ENCODE measurements at places on chromosomes 3 and 15.

- DNase-seq = no peak
Observed at GRCh38 chr3:167684388-167684993, 30.7 kb upstream of the WDR49 start.

DNA sequence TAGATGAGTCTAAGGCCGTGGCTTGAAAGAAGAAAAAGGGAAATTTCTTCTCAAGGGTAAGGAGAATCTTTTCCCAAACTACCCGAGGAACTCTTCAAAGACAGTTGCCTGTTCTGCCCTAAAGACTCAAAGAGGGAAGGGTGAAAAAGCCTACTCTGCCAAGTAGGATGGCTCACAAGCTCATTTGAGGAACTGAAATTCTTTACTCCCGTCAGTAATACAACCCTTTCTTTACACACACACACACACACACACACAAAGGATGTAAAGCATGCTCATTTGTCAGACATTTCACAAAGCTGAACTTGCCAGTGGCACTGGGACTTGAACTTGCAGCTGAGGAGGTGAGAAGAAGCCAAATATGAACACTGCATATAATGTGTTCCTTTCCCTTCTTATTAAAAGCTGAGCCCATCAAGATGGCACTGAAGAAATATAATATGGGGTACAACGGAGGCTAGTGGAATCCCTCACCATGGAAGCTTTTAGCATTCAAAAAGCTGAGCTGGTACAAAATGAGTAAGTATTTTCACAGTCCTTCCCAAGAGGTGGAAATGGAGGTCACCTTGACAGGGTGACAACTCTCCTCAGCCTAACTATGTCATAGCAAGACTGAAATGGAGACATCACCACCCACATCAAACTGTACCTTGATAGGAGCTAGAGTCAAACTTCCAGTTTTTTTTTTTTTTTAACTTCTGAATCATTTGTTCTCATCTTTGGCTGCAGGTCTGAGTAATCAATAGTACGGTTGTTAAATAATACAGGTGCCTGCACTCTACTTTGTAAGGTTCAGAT, 57.6 kb downstream of the TAFA4 start:
- DNase-seq = no peak

DNA sequence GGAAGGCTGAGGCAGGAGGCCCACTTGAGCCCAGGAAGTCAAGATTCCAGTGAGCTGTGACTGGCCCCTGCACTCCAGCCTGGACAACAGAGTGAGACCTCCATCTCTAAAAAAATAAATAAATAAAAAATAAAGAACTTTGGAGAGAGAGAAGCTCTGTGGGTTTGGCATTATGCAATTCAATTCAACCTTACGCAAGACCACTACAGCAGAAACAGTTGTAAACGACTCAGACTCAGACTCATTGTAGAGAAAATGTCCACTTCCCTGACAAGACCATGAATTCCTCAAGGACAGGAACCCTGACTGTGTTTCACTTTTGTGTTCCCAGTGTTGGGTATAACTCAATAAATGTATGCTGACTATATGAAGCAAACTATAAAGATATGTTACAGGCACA, 90.3 kb upstream of the C3orf80 start:
- DNase-seq = no peak

- peak; percentile 18 for DNase-seq
Observed at GRCh38 chr15:35308802-35309201, 223.7 kb upstream of the NANOGP8 start.

DNA sequence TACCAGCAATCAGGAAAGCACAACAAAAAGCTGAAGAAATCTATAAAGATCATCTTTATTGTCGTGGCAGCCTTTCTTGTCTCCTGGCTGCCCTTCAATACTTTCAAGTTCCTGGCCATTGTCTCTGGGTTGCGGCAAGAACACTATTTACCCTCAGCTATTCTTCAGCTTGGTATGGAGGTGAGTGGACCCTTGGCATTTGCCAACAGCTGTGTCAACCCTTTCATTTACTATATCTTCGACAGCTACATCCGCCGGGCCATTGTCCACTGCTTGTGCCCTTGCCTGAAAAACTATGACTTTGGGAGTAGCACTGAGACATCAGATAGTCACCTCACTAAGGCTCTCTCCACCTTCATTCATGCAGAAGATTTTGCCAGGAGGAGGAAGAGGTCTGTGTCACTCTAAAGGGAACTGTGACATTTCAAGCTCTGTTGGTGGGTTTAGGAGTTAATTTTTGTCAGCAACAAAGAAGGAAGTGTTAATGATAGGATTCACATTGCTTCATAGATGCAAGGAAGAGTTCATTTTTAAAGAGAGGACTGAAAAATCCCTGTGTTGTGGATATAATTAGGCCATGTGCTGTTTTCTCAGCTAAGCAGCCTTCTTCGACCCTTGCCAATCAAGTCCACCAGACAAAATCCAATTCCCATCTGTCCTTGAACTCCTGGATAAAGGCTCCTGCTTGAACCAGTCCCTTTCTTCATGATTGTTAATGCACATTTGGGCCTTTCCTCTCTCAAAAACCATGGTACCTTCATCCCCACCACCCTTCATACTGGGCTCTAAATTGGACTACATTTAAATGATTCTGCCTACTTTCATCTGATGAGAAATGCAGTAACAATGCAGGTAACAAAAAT, 1.2 kb downstream of the GPR15 start:
- DNase-seq = no peak

GRCh38 chr3:48609088-48610005, at the start of gene UQCRC1:
Gene UQCRC1 (minus strand): TSS chr3:48609646. CDS start chr3:48609620, 26 bp downstream.
- peak; percentile 94 for DNase-seq

GRCh38 chr3:123683505-123684154, 98.8 kb upstream of the HACD2 start:
- DNase-seq = no peak

DNA sequence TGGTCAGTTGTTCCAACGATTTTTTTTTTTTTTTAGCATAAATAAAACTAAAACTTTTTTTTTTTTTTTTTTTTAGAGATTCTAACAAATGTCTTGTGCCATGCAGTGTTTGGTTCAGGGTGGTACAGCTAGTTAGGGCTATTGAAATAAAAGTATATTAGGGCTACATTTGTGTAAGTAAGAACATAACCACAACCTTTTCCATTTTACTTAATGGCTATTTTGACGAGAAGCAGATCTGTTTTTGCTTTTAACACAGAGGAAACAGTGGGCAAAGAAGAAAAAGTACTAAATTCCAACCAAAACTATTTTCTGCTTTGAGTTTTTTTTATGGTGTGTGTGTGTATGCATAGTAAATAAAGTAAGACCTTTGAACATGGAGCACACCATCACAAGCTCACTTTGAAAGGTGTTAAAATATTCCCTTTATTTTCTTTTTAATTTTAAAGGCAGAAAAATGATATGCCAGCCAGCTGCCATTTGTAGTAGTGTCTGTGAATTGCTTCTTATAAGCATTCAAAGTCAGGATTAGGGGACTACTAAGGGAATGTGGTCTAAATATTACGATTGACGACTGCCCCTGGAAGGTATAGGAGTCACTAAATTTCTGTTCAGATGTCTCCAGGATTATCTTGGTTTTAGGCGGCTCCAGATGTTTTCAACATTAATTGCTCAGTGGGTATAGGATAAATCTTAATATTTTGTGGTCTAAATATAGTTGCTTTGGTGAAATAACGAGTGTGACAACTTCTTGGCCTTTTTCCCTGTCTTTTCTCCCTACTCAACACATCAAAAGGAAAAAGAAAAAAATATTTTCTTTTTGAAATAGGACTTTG, 3.1 kb downstream of the RARB start:
- no peak for DNase-seq

DNA sequence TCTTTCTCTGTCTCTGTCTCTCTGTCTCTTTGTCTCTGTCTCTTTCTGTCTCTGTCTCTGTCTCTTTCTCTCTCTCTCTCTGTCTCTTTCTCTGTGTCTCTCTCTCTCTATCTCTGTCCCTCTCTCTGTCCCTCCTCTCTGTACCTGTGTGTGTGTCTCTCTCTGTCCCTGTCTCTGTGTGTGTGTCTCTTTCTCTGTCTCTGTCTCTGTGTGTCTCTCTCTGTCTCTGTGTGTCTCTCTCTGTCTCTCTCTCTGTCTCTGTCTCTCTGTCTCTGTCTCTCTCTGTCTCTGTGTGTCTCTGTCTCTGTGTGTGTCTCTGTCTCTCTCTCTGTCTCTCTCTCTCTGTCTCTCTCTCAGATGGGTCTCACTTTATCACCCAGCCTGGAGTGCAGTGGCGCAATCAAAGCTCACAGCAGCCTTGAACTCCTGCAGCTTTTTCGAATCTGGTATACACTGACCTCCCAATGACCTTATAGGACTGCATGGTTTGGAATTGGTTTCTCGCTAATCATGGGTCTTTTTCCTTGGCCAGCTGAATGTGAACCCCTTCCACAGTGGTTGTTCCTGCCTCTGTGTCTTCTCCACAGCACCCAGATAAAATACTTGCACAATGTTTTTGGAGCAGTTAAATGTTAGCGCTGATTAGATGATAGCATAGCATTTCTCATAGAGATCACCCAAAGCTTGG, 102.6 kb upstream of the KLHL25 start:
- DNase-seq = no peak

DNA sequence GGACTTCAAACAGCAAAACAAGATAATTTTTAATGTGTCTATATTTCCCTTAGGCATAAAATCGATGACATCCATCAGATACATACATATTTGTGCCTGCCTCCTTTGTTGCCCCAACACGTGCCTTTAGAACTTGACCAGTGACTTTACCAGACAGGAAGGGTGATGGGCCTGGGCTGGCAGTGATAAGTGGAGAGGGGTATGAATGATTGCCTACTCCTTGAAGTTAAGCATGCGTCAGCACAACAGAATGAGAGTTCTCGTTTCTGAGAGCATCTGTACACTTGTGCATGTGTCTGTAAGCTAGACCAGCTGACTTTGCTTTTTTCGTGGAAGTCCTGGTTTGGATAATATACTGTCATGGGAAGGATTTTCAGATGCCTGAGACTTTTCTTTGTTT, 54.9 kb upstream of the COL6A6 start:
- no peak for DNase-seq

DNA sequence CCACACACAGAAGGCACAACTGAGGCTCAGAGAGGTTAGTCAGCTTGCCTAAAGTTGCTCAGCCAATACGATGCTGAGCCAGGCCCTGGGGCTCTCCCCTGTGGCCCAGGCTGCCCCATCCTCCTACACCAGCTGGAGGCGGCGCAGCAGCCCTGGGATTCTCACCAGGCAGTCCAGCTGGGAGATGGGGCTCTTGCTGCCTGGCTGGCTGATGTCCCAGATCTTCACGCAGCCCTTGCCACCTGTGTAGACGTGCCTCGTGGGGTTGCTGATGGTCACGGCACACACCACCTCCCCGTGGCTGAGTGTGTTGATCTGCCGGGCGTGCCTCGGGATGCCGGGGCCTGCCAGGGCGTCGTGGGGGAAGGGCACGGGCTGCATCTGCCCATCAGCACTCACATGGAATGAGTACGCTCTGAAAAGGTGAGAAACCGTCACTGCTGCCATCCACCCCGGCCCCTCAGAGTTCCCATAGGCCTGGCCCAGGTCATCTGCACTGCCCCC, 42.8 kb downstream of the TLE3 start:
- no peak for DNase-seq

DNA sequence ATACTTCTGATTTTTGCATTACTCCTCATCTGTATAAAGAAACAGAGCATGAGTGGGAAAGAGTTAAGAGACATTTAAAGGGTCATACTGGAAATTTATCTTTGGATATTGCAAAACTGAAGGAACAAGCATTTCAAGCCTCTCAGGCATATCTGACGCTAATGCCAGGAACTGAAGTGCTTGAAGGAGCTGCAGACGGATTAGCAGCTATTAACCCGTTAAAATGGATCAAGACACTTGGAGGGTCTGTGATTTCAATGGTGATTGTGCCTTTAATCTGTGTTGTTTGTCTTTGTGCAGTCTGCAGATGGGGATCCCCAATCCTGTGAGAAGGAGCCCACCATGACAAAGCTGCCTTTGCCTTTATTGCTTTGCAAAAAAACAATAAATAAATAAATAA, 202.5 kb upstream of the UBE3A start:
- DNase-seq = no peak

DNA sequence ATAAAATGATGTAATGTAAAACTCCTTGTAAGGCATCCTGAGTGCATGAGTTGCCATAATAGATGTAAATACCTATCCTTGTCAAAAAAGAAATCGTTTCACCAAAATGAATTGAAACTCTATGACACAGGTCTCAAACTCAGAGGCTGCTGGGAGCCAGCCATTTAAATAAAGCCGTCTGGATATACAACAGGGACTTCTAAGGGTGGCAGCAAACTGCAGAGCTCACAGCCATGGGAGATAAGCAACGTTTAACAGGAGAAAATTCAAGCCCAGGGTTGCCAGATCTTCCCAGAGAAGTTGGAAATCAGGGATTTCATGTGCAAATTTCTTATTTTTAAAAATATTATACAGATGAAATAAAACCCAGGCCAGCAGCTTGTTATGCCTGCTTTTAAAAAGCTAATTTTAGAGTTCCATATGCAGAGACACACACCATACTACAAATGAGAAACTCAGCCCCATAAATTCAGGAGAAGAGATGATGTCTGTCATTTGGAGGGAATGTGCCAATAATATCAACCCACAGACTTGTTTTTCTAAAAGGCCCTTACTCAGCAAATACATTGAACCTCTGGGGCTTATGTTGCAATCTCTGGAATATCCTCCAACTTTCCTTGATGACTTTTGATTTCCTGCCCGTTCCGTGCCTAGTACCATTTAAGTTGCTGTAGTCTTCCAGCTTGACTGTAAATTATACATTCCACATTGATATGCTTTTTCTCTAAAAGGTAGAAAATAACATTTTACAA, 75.6 kb downstream of the AQP9 start:
- no peak for DNase-seq

- no peak for DNase-seq
Observed at GRCh38 chr15:88833731-88834100, 30.5 kb downstream of the ACAN start.

- no peak for DNase-seq
Observed at GRCh38 chr3:58288011-58288728, 17.9 kb upstream of the RPP14 start.

DNA sequence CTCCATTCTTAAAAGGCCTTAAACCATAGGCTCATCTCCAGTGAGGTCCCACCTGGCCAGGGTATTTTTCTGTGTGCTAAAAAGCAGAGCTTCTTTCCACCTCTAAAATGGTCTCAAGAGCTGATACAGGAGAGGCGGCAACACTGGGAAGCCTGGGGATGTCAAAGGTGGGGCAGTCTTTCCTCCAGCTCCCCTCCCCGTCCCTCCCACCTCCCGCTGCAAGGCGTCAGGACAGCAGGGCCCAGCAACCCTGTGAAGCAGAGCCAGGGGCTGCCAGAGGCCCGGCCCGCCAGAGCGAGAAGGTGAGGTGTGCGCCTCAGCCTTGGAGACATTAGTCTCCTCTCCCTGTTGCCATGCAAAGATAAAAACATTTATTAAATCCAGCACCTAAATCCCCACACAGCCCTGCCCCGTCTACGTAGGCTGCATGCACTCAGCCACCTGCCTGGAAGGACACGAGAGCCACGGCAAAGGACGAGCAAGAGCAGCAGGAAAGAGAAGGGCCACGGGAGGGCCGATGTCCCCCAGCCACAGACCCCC, 75.6 kb downstream of the FAM174B start:
- no peak for DNase-seq

DNA sequence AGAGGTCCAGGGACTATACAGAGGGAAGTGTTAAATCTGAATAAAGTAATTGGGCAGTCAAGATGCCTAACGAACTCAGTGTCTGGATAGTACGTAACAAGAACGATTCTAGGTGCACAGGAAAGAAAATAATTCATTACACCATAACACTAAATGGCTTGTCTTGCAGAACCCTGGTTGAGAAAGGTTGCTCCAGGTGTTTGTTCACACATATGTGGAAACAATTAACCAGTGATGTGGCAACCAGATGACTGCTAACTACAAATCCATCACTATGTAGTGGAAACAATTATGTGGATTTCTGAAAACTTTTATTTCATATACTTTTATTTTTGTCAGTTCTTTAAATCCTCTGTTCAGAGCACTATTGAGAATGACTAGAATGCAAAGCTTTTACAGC, 10.4 kb upstream of the HDC start:
- DNase-seq = no peak

Data from left cardiac atrium (tissue), 4 donors.